ACHN (cell line): ENCODE measurements at places on chromosomes 7 and 10.

DNA sequence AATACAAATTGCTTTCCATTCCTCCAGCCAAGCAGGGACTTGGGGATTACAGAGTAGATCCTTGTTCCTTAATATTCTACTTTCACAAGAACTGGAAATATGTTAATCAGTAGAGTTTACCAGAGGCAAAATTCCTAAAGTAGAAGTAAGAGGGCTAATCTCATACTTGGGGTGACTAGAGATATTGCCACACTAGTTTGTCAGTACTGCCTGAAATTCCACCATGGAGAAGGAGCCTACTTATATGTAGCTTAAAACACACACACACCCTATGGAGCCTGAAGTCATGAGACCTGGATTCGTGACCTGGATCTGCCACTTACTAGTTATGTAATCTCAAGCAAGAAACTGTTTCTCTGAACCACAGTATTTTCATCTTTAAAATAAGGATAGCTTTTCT is 33.9 kb downstream of the STRIP2 start:
- DNase-seq: no peak

DNA sequence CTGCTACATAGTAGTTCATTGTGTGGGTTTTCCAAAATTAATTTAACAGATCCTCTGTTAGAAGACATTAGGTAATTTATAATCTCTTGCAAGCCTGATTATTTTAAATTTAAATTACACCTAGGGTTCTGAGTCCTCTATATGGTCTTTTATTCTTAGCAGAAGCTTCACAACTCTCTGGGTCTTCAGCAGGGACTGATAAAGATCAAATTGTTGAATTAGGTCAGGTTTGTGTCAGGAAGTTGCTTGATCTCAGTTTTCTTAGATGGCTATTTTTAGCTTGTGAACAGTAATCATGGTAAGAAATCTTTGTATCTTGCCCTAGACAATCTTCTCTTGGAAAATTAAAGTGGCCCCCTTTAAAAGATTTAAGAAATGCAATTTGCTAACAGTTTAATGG is 183.1 kb upstream of the HDAC9 start:
- DNase-seq: no peak

GRCh38 chr7:36563706-36564327 is 160.5 kb downstream of the AOAH start:
- no peak for DNase-seq

DNA sequence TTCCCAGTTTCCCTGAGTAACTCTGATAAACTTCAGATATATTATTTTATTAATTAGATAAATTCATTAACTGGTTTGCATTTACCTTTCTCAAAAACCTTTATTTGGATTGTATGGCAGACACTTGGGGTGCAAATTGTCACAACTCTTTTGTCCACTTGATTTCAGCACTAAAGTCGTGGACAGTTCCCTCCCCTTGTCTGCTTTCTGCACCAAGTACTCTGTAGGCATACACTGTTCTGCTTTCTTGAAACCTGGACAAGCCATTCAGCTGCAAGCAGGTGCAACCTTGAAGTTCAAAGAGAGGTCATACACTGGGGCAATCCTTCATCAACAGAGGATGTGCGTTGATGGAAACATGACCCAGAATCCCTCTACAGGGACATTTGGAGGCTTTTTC is 162.9 kb downstream of the ARL5B start:
- peak; percentile 33 for DNase-seq

- no peak for DNase-seq
Observed at GRCh38 chr10:95569368-95569767, 8.2 kb upstream of the SORBS1 start.

DNA sequence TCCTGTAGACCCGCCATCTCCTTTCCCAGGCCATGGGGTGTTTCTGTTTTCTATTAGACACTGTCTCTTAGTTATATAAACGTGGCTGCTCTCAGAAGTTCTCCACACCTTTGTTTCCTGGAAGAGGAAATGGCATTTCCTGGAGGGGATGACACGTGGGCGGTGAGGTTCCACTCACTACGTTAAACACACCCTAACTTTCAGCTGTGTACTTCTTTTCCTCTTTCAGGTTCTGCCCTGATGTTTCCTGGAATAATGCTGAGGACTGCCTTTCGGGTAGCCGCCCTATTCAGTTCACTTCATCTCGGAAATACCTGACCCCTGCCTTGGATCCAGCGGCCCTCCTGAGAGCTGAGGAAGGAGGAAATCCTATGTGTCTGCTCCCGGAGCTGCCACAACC is 3.4 kb upstream of the PRKCQ start:
- DNase-seq: no peak

DNA sequence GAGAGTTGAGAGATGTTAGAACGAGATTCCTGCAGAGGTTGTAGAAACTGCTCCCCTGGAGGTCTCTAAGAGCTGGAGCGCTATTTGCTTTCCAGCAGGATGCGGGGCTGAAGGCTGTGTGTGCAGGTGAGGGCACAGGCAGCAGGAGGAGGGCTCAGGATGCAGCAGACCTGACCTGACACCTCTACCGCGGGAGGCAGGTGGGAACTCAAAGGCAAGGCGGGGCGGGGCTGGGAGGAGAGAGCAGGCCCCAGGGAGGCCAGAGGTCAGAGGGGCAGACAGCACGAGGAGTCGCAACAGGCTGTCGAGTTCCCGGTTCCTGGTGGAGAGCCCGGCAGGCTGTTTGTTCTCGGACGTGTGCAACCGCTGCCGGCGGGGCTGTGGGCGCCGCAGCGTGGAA is 7.9 kb upstream of the CRTAC1 start:
- no peak for DNase-seq

- DNase-seq: no peak
Observed at GRCh38 chr7:30926313-30926712, 14.7 kb downstream of the AQP1 start.

DNA sequence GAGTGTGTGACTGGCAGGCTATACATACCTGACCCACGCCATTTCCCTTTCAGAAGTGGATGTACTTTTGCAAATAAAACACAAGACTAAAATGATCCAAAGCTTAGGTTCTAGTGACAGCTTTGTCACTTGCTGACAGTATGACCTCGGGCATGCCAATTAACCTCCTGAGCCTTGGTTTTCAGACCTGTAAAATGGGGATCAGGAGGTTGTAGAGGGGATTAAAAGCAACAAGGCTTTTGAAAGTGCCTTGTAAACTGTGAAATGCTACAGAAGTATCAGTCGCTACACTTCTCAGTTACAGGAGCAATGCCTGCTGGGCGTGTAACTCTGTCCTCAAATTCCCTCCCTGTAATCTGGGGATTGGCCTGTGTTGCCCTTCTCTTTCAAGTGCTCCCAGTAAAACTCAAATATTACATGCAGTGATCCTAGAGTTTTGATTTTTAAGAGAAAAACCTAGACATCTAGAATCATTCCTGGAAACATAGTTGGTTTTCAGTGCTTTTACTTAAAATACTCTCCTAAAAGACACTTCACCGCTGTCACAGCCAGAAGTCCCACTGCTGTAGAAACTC is 8.8 kb upstream of the GRB10 start:
- no peak for DNase-seq
